ENCODE measurements at places on chromosomes 5 and 9. TPM values are rescaled to one million over a fixed set of nuclear protein-coding genes. Genes with fewer than 3 reads are reported as not detected.

GRCh38 chr5:138230981-138231589, 18.0 kb upstream of the CDC23 start:
- no peak for DNase-seq

- no peak for DNase-seq
Observed at GRCh38 chr5:143716881-143717280, 95.1 kb upstream of the HMHB1 start.

DNA sequence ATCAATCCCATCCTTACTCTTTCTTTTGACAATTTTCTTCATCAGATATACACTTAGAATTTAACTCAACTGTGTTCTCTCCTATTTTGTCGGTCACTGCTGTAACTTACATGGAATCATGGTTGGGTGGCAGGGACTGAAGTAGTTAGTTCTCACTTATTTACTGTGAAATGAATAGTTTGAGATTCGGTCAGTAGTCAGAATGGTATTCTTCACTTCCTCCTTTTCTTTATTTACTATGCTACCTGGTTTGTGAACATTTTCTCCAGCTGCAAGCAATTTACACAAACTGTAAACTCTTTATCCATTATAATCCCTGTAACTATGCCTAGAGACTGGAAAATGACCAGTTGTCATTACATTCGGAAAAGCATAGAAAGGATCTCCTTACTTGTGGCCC, 41.5 kb upstream of the GDNF start:
- no peak for DNase-seq

Gene WNK2
- total RNA-seq: 175 TPM

Gene CCDC112
- total RNA-seq: 4.1 TPM

Gene PKD2L2
- 0.52 TPM for total RNA-seq

Gene PCDHA12
- 0.34 TPM for total RNA-seq
